Naive thymus-derived CD8-positive, alpha-beta T cell (primary cell): ENCODE measurements at places on chromosomes 3 and 15.
A peak's percentile ranks its signal among the peaks of the same experiment; 100 is the strongest.

DNA sequence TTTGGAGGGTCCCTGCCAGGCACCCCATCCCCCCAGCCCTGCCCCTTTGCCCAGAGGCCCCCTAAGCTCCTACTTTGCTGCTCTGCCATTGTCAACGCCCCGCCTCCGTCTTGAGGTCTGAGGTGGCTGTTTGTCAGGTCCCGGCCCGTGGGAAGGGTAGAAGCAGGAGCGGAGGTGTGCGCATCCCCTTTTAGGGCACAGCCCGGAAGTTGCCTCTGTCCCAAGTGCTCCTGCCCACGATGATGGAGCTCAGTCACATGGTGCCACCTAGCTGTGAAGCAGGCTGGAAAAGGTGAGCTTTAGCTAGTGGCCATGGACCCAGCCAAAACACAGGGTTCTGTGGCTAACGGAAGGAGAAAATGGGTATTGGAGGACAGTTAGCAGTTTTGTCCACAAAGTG lies 28.5 kb upstream of the LCTL start:
- DNase-seq = no peak

- peak; percentile 31 for DNase-seq
These were observed 267.0 kb downstream of the PLCL2 start for GRCh38 chr3:17151598-17152373.

- no peak for DNase-seq
These were observed 14.7 kb downstream of the VPS39 start for GRCh38 chr15:42193383-42193782.

GRCh38 chr15:44727485-44728231 lies 8.7 kb upstream of the TRIM69 start:
- no peak for DNase-seq

- no peak for DNase-seq
These were observed 14.9 kb downstream of the IGSF10 start for GRCh38 chr3:151446002-151446340.

- no peak for DNase-seq
These were observed 152.3 kb downstream of the MAGI1 start for GRCh38 chr3:65886391-65886790.

DNA sequence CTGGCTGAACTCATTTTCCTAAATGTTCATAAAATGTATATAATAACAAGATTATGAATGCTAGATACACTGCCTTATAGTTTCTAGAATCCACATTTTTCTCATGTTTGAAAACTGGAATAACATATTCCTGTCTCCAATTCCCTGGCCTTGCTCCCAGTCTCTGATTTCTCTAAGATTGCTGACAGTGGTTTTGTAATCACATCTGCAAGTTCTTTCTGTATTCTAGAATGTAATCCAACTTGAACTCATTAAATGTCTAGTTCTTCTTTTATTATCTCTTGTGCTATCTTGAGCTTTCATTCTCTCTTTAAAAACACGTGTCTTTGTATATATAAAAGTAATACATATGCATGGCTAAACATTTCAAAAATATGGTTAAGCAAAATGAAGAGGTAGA lies 215.2 kb upstream of the ADAMTS9 start:
- DNase-seq = no peak

DNA sequence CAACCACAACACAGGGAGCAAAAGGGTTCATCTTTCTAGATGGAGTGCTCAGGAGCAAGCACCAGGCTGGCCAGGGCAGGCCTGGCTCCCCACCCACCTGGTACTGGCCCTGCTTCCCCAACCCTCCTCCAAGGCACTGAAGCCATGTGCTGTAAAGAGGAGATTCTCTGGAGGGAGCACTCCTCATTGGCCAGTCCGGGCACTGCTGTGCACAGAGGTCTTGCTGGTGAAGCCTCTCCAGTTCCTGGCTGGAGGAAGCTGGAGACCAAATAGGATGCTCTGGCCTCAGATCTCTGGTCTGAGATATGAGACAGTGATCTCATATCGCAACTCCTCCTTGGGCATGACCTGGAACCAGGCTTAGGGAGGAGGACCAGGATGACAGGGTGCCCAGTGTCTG lies 7.7 kb upstream of the SEMA3F start:
- no peak for DNase-seq

- DNase-seq = no peak
These were observed 426.5 kb downstream of the TBC1D5 start for GRCh38 chr3:17315897-17316296.

DNA sequence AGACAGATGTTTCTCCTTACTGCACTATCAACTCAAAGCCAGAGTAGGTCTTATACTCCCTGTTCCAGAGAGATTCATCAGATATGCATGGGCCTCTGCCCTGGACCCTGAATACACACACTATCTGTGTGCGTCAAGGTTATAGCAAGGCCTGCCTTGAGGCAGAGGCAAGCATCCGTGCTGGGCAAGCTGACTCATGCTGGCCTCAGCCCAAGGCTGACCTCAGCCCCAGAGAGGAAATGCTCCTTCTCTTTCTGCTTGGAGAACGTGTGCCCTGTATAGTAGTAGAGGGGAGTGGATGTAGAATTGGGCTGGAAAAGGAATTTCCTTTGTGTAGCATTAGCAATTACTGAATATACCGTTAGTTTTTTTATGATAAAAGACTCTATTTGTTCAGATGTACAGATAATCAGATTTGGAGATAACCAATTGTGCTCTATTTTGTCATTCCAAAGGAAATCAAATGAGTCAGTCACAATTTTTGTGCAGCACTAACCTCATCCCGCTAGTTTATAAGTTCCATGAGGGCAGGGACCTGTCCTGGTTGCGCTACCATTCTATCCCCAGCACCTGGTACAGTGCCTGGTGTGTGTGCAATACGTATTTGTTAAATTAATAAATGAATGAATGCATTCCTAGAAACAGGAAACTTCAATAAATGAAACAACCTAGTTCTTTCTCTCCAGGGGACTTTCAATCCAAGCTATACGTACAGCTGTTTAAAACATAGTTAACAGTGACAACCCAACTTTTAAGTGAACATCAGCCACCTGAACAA lies 13.3 kb upstream of the PAQR9 start:
- no peak for DNase-seq

DNA sequence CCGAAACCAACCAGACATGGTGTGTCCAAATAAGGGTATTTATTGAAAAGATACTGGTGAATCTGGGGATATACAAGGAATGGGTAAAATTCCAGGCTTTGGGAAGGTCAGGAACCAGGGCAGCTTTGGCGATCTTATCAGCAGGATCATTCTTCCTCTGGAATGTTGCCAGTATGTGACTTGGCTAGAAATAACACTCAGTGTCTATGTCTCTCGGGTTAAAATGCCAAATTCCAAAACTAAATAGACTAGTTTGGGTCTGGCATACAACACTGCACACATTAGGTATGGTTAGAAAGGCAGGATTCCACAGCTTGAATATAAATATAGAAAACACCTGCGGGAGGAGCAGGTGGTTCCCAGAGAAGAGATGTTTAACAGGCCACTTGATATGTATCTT lies 220.2 kb upstream of the CD96 start:
- DNase-seq = no peak
